ENCODE measurements at places on chromosomes 2 and 18.

- no peak for DNase-seq
Observed at GRCh38 chr2:104952976-104953375, 84.9 kb upstream of the MRPS9 start.

- no peak for DNase-seq
Observed at GRCh38 chr18:41989508-41989907, 34.5 kb downstream of the PIK3C3 start.

DNA sequence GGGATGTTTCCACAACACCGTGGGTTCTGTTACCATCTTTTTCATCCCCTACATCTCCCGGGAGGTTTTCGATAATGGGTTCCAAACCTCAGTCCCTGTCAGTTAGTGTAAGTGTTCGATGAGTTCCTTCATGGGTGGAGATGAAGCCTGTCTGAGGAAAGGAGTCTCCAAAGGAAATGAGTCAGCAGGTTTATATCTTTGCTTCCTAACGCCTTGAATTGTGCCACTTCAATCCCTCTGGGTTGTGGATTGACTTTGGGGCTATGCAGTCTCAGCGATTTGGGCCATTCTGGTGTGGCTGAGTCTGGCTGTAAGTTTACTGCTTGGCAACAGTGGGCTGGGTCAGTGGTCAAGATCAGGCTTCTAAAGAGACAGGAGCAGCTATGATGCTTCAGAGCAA, 1.2 kb downstream of the SERPINB5 start:
- DNase-seq: no peak

GRCh38 chr2:112887964-112888749, 22.8 kb upstream of the IL37 start:
- DNase-seq: no peak

GRCh38 chr2:18149660-18150246, 271.3 kb downstream of the KCNS3 start:
- DNase-seq: peak; percentile 30
